ENCODE measurements at places on chromosomes 5 and 9.

DNA sequence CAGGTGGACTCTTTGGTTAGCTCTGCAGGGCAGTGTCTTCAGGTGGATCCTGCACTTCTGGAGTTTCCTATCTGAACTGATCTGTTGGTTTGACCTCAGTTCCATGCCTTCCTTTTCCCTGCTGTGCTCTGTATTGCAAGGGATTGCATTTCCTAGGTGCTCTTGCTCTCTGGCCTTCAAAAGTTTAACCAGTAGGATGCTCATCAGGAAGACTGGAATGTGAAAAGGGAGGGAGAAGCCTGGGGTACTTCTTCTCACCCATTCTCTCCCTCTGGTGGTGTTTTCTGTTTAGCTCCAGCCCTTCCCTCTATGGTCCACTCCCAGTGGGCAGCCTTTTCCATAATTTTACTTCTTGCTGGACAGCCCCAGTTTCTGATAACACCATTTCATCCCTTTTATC lies 78.5 kb downstream of the ZNF618 start:
- no peak for DNase-seq

GRCh38 chr9:35481347-35481975 lies 8.4 kb upstream of the RUSC2 start:
- peak; percentile 83 for DNase-seq

- DNase-seq, result no peak
Measured at GRCh38 chr9:20495098-20495497, 127.2 kb downstream of the MLLT3 start.

DNA sequence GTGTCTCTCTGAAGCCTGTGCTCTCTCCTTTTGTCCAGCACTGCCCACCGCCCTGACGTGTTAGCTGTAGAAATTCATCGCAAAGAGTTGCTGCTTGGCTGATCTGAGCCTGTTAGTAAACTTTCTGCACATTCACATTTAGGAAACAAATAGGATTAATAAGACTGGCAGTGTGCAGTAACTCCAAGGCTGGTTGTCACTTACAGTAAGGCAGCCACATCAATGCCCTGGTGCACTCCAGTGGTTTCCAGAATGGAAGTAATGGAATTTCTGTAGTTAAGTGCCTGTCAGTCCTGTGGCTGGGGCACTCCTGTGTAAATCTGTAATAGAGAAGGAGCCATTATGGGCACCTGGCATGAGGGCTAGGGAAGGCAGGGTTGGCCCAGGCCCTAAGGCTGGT lies 70.6 kb downstream of the DOCK2 start:
- no peak for DNase-seq

DNA sequence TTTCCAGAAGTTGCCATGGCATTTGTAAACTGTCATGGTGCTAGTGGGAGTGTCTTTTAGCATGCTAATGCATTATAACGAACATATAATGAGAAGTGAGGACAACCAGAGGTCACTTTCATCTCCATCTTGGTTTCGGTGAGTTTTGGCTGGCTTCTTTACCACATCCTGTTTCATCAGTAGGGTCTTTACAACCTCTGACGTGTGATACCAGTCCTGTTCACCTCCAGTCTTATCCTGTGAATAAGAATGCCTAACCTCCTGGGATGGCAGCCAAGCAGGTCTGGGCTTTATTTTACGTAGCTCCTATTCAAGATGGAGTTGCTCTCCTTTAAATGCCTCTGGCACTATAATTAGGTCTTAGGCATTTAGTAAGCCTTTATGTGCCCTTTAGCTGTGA lies 20.4 kb upstream of the RFK start:
- DNase-seq, result no peak

- no peak for DNase-seq
Measured at GRCh38 chr5:174310243-174310642, 264.7 kb downstream of the NSG2 start.

GRCh38 chr9:130088051-130088450 lies 34.3 kb downstream of the GPR107 start:
- no peak for DNase-seq

- peak; percentile 46 for DNase-seq
Measured at GRCh38 chr9:109010746-109011145, 2.6 kb downstream of the CTNNAL1 start.

GRCh38 chr9:135241381-135242048 lies 154.0 kb downstream of the OLFM1 start:
- no peak for DNase-seq

GRCh38 chr9:69919461-69920061 lies 98.9 kb downstream of the CFAP95 start:
- no peak for DNase-seq

DNA sequence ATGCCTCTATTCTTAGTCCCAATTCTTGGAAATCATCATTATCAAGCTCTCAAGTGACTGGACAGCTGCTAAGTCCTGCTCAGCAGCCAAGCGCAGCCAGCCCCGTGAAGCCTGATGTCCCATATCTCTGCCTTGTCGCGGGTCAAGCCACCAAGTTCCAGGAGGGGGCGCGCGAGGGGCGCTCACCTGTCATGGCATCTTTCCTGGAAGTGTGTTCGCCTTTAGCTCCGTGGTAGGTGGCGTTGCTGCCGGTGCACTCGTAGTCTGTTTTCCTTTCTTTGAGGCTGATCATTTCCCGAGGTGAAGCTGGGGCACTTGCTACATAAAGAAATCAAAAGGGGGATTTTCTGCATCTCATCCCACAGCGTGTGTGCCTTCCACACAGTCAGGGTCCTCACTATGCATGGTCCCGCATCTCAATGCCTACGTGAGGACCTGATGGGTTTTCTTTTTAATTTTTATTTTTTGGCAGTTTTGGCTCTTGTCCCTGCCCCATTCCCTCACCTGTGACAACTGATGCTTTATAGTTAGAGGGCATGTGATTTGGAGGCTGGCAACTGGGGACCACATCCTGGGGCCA lies 227.0 kb upstream of the DAP start:
- DNase-seq, result peak; percentile 77

GRCh38 chr5:60540856-60541805 lies 158.8 kb downstream of the DEPDC1B start:
- no peak for DNase-seq

DNA sequence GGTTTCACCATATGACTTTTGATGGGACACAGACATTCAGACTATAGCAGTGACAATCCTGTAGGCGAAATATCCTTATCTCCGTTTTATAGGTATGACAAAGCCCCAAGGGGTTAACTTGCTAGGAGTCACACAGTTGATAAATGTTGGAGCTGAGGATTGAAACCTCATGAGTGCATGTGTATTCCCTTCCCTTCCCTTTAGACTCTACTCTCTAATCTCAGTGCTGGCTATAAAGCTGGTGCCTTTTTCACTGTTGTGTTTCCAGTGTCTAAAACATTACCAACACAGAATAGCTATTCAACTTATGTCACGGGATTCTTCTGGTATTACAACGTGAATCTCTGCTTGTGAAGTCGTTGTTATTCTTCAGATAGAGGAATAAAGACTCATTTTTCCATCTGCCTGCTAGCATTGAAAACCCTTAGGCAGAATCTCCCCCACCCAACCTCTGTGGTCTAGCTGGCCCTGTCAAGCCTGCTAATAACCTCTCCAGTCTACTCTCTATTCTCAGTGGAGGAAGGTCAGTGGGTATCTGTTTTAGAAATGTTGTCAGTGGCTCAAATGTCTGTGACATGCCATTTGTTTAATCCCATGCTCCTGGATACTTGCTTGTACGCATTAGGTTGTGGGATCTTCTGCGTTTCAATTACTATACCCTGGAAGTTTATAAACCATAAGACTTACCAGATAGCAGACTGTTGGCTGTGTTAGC lies 121.2 kb downstream of the TLE4 start:
- no peak for DNase-seq

GRCh38 chr9:16821344-16821743 lies 49.1 kb downstream of the BNC2 start:
- no peak for DNase-seq

GRCh38 chr9:86713970-86714369 lies 233.3 kb downstream of the GAS1 start:
- no peak for DNase-seq

GRCh38 chr5:90585337-90585986 lies 26.9 kb downstream of the ADGRV1 start:
- no peak for DNase-seq

GRCh38 chr5:40429258-40430100 lies 250.2 kb upstream of the PTGER4 start:
- DNase-seq, result peak; percentile 67

GRCh38 chr5:50751064-50751657 lies 84.7 kb downstream of the PARP8 start:
- peak; percentile 73 for DNase-seq

DNA sequence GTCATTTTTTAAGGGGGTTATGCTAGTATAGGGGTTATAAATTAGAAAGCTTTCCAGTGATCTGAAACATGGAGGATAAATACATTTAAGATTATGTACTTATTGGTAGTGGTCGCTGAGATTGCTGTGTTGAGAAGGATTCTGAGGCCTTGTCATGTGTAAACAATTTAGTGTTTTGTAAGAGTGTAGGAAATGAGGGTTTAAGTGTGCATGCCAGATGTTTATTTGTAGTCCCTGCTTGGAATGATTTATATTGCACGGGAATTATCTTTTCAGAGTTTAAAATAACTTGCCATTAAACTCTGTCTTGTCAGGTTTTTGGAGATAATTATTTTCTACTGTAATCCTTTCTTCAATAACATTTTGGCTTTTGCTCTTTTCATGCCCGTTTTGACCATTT lies 19.4 kb downstream of the ZNF618 start:
- no peak for DNase-seq

- DNase-seq, result no peak
Measured at GRCh38 chr9:13787234-13787833, 507.8 kb upstream of the MPDZ start.

GRCh38 chr9:68978066-68978465 lies 35.8 kb downstream of the PRKACG start:
- DNase-seq, result peak; percentile 78

GRCh38 chr5:94157704-94158539 lies 416.5 kb upstream of the POU5F2 start:
- no peak for DNase-seq

DNA sequence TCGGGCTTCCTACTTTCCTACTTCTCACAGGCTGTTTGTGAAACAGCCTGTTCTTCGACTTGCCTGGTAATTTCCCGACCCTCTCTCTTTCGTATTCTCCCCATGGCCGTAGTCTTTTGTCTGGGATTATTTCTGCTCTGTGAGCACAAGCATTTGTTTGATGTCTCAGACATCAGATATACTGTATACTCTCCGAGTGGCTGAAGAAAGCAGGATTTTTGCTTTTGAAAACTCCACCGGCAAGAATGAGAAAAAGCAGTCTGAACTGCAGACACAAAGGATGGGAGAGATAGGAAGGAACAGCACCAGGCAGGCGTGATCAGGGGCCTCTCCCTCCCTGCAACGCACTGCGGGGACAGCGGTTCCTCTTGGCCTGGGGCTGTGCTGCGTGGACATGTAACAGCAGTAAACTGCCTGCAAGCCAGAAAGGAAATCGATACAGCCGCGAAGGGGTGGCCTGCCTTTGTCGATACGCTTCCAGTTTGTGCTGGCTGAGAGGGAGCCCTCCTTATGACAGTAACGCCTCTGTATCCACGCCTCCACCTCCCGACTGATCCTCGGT lies 313.9 kb upstream of the TLE4 start:
- no peak for DNase-seq

GRCh38 chr9:134366223-134367031 lies 40.2 kb downstream of the RXRA start:
- DNase-seq, result peak; percentile 69

GRCh38 chr5:95821110-95822021 lies 1.2 kb downstream of the GLRX start:
- DNase-seq, result no peak

DNA sequence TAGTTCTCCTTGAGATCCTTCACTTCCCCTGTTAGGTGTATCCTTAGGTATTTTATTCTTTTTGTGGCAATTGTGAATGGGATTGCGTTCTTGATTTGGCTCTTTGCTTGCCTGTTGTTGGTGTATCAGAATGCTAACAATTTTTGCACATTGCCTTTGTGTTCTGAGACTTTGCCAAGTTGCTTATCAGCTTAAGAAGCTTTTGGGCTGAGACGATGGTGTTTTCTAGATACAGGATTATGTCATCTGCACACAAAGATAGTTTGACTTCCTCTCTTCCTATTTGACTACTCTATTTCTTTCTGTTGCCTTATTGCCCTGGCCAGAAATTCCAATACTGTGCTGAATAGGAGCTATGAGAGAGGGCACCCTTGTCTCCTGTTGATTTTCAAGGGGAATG lies 609.4 kb upstream of the COX7C start:
- no peak for DNase-seq
